ENCODE measurements at places on chromosomes 7 and 10. TPM values are rescaled to one million over a fixed set of nuclear protein-coding genes. Genes with fewer than 3 reads are reported as not detected.

Gene STX1A
- 9.8 TPM for polyA plus RNA-seq

Gene ANTXRL
- polyA plus RNA-seq, result 0.44 TPM

Gene LRRC17
- 3.8 TPM for polyA plus RNA-seq

Gene IKZF1
- polyA plus RNA-seq, result 3.5 TPM

Gene GPRIN2
- polyA plus RNA-seq, result 0.27 TPM

Gene GRM3
- polyA plus RNA-seq, result not detected

Gene SERPINE1
- 45.6 TPM for polyA plus RNA-seq

DNA sequence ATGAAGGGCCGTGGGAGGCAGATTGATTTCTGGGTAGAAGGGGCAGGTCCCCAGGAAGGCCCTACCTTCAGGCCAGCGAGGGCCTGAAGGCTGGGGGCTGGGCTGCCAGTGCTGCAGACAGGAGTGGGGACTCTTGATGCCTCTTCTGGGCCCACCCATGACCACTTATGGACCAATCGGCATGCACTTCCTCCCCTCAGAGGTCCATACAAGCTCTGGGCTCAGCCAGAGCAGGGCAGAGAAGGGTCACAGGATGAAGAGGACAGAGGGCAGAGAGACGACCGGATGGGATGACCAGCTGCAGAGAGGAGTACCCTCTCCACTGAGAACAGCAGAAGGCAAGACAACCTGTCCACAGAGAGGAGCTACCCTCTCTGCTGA lies 120.1 kb downstream of the DYNC2I1 start:
- DNase-seq, result no peak

- DNase-seq, result no peak
Measured at GRCh38 chr10:90227217-90227656, 525.8 kb downstream of the KIF20B start.

GRCh38 chr7:134916171-134916883 lies 70.0 kb upstream of the AGBL3 start:
- no peak for DNase-seq

DNA sequence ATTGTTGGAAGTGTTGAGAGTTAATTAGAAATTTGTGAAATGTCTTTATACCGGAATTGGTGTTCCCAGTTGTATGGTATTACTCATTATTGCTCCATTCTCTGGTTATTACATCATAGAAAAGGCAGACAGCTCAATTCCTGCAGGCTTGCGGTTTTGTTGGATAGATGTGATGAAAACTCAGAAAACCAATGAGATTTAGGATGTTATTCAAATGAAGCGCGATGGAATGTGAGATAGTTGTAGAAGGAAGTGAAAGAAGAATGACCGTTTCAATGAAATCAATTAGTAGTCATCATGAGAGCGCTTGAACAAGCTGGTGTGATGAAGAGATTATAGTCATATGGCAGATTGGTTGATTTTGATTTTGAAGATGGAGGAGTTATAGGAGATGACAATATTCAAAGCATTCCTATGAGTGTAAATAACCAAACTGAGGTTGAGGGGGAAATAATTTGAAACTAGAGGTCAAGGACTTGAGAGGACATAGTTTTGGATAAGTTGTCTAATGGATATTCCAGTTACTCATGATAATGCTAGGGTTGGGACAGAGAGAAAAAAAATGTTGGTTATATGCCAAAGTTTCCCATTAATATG lies 991.5 kb downstream of the NRG3 start:
- DNase-seq, result no peak

DNA sequence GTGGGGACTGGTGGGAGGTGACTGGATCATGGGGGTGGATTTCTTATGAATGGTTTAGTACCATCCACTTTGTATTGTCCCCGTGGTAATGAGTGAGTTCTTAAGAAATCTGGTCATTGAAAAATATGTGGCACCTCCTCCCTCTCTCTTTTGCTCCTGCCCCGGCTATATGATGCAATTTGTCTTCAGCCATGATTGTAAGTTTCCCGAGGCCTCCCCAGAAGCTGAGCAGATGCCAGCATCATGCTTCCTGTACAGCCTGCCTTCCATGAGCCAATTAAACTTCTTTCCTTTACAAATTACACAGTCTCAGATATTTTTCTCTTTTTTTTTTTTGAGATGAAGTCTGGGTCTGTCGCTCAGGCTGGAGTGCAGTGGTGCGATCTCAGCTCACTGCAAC lies 2.6 kb upstream of the KDM7A start:
- no peak for DNase-seq

- no peak for DNase-seq
Measured at GRCh38 chr7:140863184-140863583, 61.5 kb downstream of the BRAF start.

DNA sequence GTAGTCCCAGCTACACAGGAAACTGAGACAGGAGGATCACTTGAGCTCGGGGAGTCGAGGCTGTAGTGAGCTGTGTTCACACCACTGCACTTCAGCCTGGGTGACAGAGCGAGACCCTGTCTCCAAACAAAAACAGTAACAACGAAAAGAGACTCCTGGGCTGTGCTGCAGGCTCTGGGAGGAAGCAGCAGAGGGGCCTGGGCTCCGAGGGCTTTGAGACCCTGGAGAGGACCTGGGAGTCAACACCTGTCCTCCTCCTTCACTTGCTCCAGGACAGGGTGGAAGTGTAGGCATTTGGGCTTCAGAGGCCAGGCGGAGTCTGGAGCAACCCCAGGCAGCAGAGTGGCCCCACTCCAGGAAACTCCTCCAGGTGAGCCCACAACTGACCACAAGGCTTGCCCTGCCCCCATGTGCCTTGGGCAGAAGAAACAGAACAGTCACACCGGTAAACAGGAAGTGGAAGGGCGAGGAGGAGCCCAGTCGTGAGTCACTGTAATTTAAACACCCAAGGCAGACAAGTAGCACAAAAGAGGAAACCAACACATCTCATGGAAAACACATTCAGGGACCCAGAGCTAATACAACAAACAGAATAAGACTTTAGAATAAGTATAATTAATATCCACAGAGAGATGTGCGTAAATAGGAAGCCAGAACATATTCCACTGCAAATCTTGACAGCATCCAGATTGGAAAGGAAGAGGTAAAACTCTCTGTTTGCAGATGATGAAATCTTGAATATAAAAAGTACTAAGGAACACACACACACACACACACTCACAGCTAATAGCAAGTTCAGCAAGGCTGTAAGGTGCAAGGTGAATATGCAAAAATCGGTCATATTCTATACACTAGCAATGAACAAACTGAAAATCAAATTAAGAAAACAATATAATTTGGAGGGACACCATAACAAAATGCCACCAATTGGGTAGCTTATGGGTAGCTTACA lies 20.5 kb upstream of the RASGEF1A start:
- DNase-seq, result no peak

- DNase-seq, result no peak
Measured at GRCh38 chr10:86255405-86256251, 111.0 kb downstream of the GRID1 start.

- no peak for DNase-seq
Measured at GRCh38 chr10:102834143-102834542, 3.1 kb downstream of the CYP17A1 start.

DNA sequence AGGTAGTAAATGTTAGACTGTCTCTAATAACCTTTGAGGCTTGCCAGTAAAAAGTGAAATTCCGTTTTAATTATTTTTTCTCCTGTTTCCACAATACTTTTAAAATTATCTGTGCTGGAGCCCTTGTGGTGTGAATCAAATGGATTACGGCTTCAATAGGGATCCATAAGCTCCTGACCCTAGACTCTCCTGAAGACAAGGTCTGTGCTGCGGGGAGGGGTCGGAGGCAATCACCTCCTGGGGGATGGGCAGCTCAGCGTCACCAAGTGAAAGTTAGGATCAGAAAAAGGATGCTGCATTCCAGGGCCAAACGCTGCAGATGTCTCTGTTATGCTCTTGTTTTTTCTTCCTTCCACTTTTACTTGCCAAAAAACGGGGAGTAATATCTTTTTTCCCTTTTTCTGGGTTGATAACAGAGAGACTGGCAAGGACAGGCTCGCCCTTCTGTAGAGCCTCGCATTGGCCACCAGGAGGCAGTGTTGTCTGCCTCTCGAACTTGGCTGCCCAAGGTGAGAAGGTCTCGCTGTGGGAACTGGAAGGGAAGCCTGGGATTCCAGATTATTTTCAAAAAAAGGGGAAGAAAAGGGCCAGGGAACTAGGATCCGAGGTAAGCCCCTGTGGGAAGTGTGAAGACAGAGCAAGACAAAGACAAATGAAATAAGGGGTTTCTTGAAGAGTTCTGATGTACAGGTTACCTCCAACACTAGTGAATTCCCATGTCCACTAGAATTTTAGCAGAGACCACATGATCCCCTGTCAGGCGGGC lies 621.9 kb downstream of the ACTR3B start:
- no peak for DNase-seq

- DNase-seq, result no peak
Measured at GRCh38 chr7:139572704-139573385, 49.4 kb downstream of the CLEC2L start.

DNA sequence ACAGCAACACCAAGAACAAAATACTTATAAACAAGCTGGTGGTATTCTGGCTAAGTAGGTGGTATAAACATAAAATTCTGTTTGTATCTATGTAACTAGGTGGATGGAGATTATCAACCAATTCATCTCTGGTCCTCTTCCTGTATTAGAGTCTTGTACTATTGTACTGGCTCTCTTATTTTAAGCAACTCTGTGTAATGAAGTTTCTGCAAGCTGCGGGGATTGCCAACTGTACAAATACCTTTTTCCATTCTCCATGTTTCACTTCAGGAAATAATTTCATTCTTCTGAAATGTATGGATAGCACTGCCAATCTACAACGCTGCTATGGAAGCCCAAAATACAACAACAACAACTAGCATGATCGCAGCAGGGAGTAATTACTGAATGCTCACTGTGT lies 44.8 kb downstream of the JAZF1 start:
- no peak for DNase-seq

- DNase-seq, result no peak
Measured at GRCh38 chr7:11185179-11185815, 211.6 kb downstream of the PHF14 start.

GRCh38 chr7:35280902-35281301 lies 27.0 kb upstream of the TBX20 start:
- DNase-seq, result no peak

DNA sequence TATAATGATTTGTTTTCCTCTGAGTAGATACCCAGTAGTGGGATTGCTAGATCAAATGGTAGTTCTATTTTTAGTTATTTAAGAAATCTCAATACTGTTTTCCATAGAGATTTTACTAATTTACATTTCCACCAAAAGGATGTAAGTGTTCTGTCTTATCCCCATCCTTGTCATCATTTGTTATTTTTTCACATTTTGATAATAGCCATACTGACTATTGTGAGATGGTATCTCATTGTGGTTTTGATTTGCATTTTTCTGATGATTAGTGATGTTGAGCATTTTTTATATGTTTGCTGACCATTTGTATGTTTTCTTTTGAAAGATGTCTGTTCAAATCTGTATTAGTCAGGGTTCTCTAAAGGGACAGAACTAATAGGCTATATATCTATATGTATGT lies 160.0 kb upstream of the TMEM229A start:
- no peak for DNase-seq

All from urinary bladder (tissue), 4 donors.